ENCODE measurements at places on chromosomes 3 and 15.

DNA sequence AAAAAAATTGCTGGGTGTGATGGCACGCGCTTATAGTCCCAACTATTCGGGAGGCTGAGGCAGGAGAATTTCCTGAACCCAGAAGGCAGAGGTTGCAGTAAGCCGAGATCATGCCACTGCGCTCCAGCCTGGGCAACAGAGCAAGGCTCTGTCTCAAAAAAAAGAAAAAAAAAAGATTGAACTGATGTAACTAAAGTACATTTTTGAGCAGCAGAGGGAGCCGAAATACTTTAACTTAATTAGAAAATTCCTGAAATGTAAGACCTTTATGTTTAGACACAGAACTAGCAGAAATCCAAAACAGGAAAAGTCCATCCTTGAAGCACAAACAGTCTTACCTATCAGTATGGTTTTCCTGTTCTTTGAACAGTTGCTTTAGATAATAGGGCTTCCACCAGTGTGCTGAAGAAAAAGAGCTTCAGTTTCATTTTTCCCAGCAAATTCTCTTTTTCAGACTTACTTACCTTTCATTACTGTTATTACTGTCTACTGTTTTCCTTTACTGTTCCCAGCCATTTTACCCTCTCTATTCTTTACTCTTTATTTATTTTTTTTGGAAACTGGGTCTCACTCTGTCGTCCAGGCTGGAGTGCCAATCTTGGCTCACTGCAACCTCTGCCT is 33.4 kb upstream of the ZNF609 start:
- no peaks in the 10 kb centered on the region for H3K27me3 ChIP-seq
- H3K27ac ChIP-seq = no peak overlapping the region
- no peak for DNase-seq
- no peaks in the 10 kb centered on the region for H3K36me3 ChIP-seq
- peaks cover 20% of the 10 kb centered on the region for H3K4me1 ChIP-seq
- no peak overlapping the region for H3K4me3 ChIP-seq

DNA sequence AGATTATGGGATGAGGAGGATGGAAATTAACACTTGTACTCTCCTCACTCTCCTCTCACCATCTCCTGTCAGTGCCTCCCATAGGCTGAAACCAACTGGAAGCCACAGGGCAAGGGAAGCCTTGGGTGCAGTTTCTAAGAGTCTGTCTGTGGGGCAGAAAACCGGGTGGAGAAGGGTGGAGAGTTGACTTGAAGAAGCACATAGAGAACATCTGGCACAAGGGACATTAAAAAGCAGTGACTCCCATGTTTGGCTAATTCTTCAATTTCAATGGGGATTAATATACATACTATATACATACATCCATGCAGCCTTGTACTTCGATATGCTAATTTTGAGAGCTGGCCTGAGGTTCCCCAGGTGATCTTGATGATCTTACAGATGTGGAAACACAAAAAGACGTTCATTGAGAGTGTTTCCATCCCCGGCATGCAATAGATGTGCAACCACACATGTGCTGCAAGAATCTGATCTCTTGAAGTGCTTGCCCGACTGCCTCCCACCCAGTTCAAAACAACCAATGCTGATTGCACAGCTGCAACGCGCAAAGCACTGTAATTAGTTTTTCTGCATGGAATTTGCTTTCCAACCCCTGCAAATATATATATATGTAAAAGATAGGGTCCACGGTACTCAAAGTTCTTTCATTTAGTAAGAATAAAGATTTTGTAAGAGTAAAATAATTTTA is 121.9 kb upstream of the TMC3 start:
- no peaks in the 10 kb centered on the region for H3K36me3 ChIP-seq
- DNase-seq = no peak
- H3K27me3 ChIP-seq = no peaks in the 10 kb centered on the region
- no peak overlapping the region for H3K27ac ChIP-seq
- no peak overlapping the region for H3K4me3 ChIP-seq
- no peaks in the 10 kb centered on the region for H3K4me1 ChIP-seq

- no peak overlapping the region for H3K4me3 ChIP-seq
- H3K36me3 ChIP-seq = no peaks in the 10 kb centered on the region
- no peak overlapping the region for H3K27ac ChIP-seq
These were observed 23.6 kb downstream of the SLC12A8 start for GRCh38 chr3:125188955-125189354.

- H3K4me1 ChIP-seq = peaks cover 6% of the 10 kb centered on the region
- no peaks in the 10 kb centered on the region for H3K27me3 ChIP-seq
- DNase-seq = no peak
- H3K36me3 ChIP-seq = no peaks in the 10 kb centered on the region
- H3K4me3 ChIP-seq = no peak overlapping the region
These were observed 7.4 kb upstream of the CCDC33 start for GRCh38 chr15:74228723-74229081.

Data from vagina (tissue), 2 donors.